ENCODE measurements at places on chromosomes 5 and 9.
A peak's percentile ranks its signal among the peaks of the same experiment; 100 is the strongest.

GRCh38 chr9:71795097-71795813 lies 26.9 kb upstream of the CEMIP2 start:
- DNase-seq: no peak

GRCh38 chr9:132769906-132770769 lies 99.9 kb downstream of the GTF3C4 start:
- DNase-seq: peak; percentile 72

- no peak for DNase-seq
Observed at GRCh38 chr9:122498883-122499288, 11.7 kb upstream of the OR1J2 start.

- no peak for DNase-seq
Observed at GRCh38 chr5:4089087-4089486, 493.5 kb downstream of the IRX1 start.

GRCh38 chr5:30390095-30390494 lies 803.4 kb upstream of the CDH6 start:
- DNase-seq: no peak

DNA sequence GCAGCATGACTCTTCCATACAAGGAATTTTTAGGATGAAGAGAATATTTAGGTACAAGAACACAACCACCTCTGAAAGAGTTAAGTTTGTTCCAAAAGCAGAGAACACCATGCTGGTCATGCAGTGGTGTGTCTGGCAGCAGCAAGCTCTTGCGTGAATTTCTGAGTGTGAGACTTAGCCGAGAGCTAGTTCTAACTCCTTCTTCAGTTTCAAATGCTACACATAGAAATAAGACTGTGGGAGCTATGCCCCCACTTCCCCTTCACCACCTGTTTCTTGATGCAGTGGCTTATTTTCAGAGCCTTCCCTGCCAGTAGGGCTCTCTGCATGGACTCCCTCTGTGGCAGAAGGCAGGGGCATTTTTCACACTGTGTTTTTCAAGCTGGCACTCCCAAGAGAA lies 122.9 kb upstream of the ZNF366 start:
- no peak for DNase-seq

- DNase-seq: no peak
Observed at GRCh38 chr5:33762859-33763258, 128.9 kb downstream of the ADAMTS12 start.

- no peak for DNase-seq
Observed at GRCh38 chr5:95818181-95819147, 4.1 kb downstream of the GLRX start.

DNA sequence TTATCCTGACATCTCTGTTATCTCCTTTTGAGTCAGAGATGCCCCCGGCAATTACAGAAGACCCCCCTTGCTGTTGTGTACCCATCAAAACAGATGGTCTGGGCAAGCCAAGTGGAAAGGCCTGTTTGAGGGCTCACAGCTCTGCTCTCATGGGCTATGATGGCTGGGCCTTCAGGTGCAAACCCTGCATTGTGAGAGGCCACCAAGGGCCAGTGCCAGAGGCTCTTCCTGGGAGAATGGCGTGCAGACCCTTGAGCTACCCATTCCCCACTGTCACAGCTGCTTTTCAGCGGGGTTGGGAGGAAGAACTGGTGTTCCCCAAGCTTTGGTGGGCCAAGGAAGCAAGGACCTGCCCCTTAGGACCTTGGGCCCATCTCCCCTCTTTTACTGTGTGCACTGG lies 174.7 kb upstream of the PPP1R26 start:
- no peak for DNase-seq

Measured in stimulated activated CD4-positive, alpha-beta T cell treated with anti-CD3 and anti-CD28 coated beads, Interleukin-4, amount 100 ng/mL, for 4 hours (primary cell).